Stimulated activated CD8-positive, alpha-beta memory T cell treated with anti-CD3 and anti-CD28 coated beads, Interleukin-4, amount 100 ng/mL, for 1 hour (primary cell): ENCODE measurements at places on chromosomes 1 and 21.

DNA sequence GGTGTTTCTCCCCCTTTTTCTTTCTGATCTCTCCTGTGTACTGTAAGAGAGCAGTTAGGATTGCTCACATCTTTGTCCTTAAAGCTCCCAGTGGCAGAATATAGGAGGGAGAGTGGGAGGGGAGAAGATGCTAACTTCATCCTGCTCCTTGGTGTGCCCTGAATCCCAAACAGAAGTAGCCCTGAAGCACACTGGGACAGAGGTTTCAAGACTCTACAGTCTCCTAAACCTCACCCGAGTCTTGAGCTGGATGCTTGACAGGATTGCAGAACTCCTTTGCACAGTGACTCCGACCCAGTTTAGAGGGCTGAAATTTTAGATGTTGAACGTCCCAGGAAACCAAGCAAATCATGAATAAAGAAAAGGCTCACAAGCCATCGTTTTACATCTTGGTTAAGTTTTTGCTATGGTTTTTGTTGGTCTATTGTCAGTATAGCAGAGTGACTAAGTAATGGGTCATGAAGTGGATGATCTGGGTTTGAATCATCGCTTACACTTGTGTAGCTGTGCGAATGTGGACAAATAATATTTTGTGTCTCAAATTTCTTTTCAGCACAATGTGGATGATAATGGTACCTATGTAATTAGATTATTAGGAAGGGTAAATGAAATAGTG is 37.5 kb downstream of the XCL2 start:
- no peak for DNase-seq

- peak; percentile 37 for DNase-seq
These were observed 28.5 kb upstream of the KCNA2 start for GRCh38 chr1:110634455-110635311.

DNA sequence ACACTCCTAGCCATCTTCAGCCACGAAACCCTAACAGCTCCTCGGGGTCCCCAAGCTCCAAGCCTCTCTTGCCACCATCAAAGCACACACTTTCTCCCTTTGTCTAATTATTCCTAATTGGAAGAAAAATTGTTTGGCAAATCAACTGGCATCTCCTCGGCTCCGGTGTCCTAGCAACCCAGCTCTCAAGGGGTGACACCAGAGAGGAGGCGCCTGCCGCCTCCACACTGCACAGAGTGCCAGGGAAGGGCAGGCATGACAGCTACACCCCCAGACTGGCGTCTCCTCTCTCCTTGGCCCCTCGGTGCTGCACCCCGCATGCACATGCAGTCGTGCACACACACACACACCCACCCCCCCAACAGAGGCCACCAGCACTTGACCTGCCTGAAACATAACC is 18.2 kb upstream of the GJB5 start:
- DNase-seq = no peak

GRCh38 chr1:230356190-230356589 is 69.9 kb downstream of the PGBD5 start:
- DNase-seq = no peak

GRCh38 chr1:229694053-229694693 is 68.1 kb downstream of the URB2 start:
- no peak for DNase-seq
